Fibroblast of skin of scalp (primary cell): ENCODE measurements at places on chromosomes 3 and 15.

- no peak for DNase-seq
These were observed 28.5 kb upstream of the TATDN2 start for GRCh38 chr3:10219737-10220136.

DNA sequence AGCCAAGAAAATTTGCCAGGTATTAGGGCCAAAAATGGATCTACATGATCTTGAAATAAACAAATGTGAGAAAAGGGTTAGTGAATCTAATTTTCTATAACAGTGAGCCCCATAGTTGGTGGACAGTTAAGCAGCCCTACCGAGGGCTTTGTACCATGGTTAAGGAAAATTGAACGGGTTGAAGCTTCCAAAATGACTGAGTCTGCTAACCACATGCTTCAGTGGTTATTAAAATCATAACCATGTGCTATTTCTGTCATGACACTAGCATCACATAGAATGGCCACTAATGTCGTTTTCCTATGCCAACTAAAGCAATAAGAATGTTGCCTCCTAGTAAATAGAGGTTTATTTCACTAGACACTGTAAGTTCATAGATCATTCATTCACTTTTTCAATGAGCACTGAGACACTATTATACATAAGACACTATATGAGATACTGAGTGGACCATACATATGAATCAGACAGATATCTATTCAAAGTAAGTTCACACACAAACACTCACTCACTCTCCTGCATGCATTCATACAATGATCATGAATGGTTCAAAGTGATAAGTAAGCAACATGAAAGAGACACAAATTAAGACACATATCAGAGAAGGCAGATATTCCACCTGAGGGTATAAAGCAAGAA, 4.3 kb downstream of the SST start:
- no peak for DNase-seq

- DNase-seq = peak; percentile 93
These were observed 10.4 kb downstream of the PTPRG start for GRCh38 chr3:61571516-61572336.

GRCh38 chr3:94716326-94717018, 653.6 kb downstream of the NSUN3 start:
- no peak for DNase-seq

DNA sequence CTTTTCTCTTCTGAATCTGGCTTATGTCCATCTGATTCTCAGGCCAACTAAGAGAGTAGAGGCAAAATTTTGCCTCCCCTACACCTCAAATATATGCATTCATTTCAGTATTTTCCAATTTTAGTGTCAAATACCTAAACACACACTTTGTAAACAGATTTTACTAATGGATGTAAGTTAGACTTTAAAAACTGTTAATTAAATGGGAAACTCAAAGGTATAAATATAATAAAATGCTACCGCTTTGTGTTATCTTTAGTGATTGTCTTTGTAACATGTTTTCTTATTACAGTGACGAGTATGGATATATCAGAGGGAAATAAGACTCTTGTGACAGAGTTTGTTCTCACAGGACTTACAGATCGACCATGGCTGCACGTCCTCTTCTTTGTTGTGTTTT, at the start of gene OR5AC2:
TSS of gene OR5AC2 (plus strand) at position 301 of the 400 bp plus-strand sequence. CDS start at position 301, 0 bp downstream.
- DNase-seq = no peak

GRCh38 chr15:65841121-65841930, 28.0 kb upstream of the RAB11A start:
- DNase-seq = peak; percentile 36

DNA sequence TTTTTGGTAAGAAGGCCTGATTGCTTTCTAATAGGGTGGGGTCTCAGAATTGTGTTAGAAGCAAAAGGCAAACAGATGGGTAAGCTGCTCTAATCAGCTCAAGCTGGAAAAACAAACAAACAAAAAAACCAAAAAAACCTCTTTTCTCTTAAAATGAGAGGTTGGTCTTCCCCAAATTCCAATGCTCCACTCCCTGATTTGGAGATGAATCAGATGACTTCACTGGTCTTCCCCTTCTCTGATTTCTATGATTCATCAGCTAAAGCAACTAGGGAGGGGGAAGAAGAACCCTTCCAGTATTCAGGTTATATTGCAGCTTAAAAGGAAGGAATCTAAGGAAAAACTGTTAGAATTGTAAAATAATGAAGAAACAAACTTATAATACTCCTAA, 9.6 kb upstream of the ANXA2 start:
- peak; percentile 87 for DNase-seq

GRCh38 chr3:5013021-5013906, 34.0 kb downstream of the BHLHE40 start:
- peak; percentile 44 for DNase-seq
